ENCODE measurements at places on chromosomes 1 and 21. TPM values are rescaled to one million over a fixed set of nuclear protein-coding genes. Genes with fewer than 3 reads are reported as not detected.
A peak's percentile ranks its signal among the peaks of the same experiment; 100 is the strongest.

The ELAVL4 gene
- total RNA-seq = 0.42 TPM

DNA sequence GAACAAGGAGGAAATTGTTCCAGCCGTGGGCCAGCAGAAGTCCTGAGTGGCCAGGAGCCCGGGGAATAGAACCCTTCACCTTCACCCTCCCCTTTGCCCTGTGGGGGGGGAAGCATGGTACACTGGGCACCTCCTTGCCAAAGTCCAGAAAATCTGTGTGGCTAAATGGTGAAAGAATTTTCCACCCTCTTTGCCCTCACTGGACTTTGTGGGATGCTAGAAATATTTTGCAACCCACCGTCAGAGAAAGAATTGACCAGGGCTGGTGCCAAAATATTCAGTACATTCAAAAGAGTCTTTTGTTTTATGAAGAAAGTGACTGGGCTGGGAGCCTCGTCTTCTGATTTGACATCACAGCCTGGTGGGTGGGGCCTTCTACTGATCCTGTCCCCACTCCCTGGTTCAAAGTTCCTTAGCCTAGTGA is 14.6 kb downstream of the NFASC start:
- H3K27me3 ChIP-seq = no peaks in the 10 kb centered on the region
- no peaks in the 10 kb centered on the region for H3K36me3 ChIP-seq
- H3K27ac ChIP-seq = peak overlapping the region; percentile 79

GRCh38 chr1:239011382-239011781 is 375.0 kb upstream of the CHRM3 start:
- H3K4me3 ChIP-seq = no peak overlapping the region
- no peak for DNase-seq
- H3K27me3 ChIP-seq = no peaks in the 10 kb centered on the region
- H3K4me1 ChIP-seq = no peaks in the 10 kb centered on the region
- no peak overlapping the region for H3K27ac ChIP-seq

- peak within 1 kb of the TSS; percentile 95 for H3K4me3 ChIP-seq
Observed at GRCh38 chr1:42958488-42959319, at the start of gene SLC2A1. SLC2A1 (minus strand) TSS chr1:42958868; CDS start chr1:42958651, 217 bp downstream.

DNA sequence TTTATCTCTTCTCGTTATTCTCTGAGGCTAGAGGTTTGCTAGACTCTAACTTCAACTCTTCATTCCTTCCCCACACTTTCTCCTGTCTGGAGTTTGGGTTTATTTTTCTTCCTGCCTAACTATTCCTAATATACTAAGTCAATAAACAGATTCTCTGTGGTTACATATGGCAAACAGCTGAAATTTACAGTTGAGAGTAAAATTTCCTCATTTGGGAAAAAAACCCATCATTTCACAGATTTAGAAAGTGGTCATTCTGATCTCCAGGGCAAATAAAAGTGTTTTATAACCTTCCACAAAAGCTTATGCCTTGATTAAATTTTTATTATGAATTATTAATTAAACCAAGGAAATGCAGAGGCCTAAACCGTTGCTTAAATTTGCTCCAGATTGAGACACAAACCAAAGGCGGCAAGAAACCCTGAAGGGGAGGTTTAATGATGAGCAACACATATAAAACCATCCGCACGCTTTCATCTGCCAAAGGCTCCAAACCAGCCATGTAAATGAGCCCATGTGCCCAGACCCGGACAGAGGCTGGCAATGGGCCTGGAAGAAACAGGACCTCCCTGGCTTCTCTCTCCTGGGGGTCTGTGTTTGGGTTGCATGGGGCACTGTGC is 201.7 kb upstream of the LMO4 start:
- no peaks in the 10 kb centered on the region for H3K36me3 ChIP-seq
- no peaks in the 10 kb centered on the region for H3K27me3 ChIP-seq
- peaks cover 13% of the 10 kb centered on the region for H3K4me1 ChIP-seq
- no peak overlapping the region for H3K27ac ChIP-seq

The SLC25A34 gene
- 0.66 TPM for total RNA-seq

The SMAP2 gene
- total RNA-seq = 30.2 TPM

Data from esophagus muscularis mucosa (tissue), 4 donors.